ENCODE measurements at places on chromosomes 1 and 21. TPM values are rescaled to one million over a fixed set of nuclear protein-coding genes. Genes with fewer than 3 reads are reported as not detected.

DNA sequence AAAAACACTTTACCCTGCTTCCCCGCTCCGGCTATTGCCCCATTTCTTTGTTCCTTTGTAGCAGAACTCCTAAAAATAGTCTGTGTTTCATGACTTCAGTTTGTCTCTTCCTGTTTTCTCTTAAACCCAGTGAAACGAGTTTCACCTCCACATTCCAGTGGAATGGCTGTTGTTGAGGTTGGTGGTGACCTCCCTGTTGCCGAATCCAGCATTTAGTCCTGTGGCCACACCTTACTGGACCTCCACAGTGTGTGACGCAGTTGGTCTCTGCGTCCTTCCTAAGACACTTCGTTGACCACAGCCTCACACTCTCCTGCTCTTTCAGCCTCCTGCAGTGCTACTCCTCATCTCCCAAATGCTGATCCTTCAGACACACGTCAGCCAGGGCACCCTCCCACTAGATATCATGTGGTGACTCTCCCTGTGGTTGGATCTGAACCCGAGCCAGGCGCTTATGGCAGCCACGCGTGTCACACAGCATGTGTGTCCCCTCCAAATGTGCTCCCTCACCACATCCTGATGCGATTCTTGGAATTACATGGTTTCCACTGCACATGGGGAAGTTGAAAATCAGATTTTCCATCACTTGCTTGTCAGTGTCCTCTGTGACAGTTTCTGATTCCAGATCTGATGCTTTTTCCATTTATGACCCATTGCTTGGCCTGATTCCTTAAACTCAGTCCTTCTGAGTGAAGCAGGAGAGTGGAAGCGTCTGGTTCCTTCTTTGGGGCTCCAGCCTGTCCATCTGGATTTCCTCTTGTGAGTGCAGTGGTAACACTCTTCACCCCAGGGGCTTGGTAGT lies 99.1 kb upstream of the ARTN start:
- no peak overlapping the region for H3K4me3 ChIP-seq
- H3K27ac ChIP-seq = peak overlapping the region; percentile 40
- no peaks in the 10 kb centered on the region for H3K36me3 ChIP-seq
- no peaks in the 10 kb centered on the region for H3K27me3 ChIP-seq
- peaks cover 43% of the 10 kb centered on the region for H3K4me1 ChIP-seq
- DNase-seq = no peak

DNA sequence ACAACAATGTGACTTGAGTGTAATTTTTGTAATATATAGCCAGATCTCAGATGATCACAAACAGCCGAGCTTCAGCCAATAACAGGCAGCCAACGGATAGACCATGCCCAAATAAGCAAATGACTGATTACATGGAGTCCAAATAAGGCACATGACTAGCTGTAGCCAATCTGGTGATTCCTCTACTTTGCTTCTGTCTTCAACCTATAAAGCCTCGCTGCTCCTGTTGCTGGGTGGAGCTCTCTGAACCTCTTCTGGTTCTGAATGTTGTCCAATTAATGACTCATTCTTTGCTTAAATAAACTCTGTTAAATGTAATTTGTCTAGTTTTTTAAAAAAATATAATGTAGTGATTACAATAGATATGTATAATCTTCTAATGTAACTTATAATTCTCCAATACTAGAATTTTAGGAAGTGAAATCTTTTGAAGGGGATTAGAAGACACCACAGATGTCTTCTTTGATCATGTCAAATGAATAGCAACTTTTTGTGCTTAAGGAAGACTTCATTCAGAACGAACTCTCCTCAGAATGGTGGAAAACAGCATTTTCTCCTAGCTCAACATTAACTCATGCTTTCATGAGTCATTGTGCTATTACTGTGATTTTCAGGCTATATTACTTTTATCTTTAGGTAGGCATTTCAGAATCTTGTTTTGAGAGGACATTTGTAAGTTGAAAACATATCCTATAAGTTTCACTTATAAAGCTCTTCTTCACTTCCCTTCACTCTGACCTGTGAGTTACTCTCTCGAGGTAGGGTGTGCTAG lies 857.8 kb upstream of the B3GALT2 start:
- H3K4me3 ChIP-seq = no peak overlapping the region
- no peaks in the 10 kb centered on the region for H3K4me1 ChIP-seq
- no peaks in the 10 kb centered on the region for H3K36me3 ChIP-seq
- H3K27ac ChIP-seq = no peak overlapping the region
- no peak for DNase-seq
- H3K27me3 ChIP-seq = no peaks in the 10 kb centered on the region

Gene AMY1C
- total RNA-seq = not detected

Gene STRIP1
- 63.1 TPM for total RNA-seq

Gene ZNF648
- total RNA-seq = 0.58 TPM

Data from GM23338 (cell line).